Femur (tissue), 1 donor: ENCODE measurements at places on chromosomes 6 and 20.

DNA sequence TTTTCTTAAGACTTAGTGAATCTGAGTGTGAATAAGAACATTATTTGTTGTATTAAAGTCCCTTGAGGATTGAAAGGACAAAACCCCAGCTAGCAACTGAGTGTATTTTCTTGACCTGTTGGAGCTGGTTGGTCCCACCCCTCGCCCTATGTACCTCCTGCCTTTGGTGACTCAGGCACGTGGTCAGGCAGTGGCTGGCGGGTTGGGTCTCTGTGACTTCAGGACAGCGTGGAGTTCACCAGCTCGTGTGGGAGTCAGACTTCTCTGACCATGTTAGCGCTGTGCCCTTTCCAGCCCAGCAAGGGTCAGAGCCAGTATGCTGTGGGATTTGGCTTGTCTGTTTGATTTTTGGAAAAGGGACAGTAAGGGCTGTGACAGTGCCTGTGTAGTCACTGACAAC lies 93.7 kb downstream of the SSR1 start:
- no peak for DNase-seq

- no peak for DNase-seq
These were observed 122.4 kb downstream of the MCHR2 start for GRCh38 chr6:99871641-99872040.

- DNase-seq, result no peak
These were observed 42.1 kb downstream of the CTCFL start for GRCh38 chr20:57482796-57483195.

GRCh38 chr6:35842381-35842780 lies 37.2 kb downstream of the LHFPL5 start:
- DNase-seq, result no peak

- no peak for DNase-seq
These were observed 5.3 kb upstream of the OSBPL2 start for GRCh38 chr20:62232770-62233645.

DNA sequence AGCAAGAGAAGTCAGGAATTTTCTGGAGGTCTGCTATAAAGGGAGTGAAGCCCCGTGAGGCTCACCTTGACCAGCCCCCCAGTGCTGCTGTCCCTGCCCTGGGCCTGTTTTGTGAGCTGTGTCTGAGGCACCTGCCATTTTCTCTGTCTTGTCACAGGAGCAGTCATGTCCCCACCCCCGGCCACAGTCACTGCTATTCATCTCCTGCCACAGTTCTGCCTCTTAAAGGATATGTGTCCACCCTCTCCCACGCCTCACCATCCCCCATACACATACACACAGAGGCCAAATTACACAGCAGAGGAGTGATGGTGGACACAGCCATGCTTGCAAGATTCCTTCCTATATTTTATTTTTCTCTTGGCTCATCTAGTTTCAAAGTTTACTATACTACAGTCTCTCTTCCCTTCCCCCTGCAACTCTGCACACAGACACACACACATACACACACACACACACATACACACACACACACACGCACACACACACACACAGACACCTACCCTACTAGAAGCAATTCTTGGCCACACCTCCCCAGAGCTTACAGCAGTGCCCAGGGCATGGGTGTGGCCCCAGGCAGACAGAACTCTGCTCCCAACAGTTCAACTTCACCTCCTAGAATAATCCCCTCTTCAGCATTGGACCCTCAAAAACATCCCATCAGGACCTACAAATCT lies 68.7 kb upstream of the TAB2 start:
- no peak for DNase-seq

GRCh38 chr20:59781226-59781625 lies 152.2 kb downstream of the SYCP2 start:
- DNase-seq, result no peak

DNA sequence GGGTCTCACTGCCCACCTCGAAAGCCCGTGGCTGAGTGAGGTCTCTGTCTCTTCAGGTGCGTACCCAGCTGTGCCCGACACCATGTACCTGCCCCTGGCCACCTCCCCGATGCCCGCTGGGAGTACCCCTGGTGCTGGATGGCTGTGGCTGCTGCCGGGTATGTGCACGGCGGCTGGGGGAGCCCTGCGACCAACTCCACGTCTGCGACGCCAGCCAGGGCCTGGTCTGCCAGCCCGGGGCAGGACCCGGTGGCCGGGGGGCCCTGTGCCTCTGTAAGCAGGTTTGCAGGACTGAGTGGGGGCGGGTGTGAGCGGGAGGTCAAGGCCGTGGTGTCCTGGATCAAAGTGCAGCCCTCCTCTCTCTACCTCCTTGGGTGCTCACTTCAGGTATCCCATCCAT lies 4.7 kb downstream of the CCN5 start:
- DNase-seq, result no peak

DNA sequence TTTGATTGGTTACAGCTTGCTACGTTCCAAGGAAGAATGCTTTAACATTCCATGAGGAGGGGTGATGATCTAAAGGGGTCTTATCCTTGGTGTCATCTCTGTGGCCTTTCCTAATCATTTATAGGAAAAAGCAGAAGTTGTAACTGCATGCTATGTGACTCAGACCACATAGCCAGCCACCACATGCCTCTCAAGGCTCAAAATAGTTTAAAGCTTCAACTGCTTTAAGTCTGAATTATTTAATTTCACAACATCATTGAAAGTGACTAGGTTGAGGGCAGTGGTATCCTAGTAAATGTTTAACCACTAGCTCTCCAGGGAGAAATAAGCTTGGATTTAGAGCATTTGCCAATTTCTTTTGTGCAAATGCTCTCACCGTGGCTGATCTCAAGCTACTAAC lies 29.7 kb downstream of the MC3R start:
- DNase-seq, result no peak

DNA sequence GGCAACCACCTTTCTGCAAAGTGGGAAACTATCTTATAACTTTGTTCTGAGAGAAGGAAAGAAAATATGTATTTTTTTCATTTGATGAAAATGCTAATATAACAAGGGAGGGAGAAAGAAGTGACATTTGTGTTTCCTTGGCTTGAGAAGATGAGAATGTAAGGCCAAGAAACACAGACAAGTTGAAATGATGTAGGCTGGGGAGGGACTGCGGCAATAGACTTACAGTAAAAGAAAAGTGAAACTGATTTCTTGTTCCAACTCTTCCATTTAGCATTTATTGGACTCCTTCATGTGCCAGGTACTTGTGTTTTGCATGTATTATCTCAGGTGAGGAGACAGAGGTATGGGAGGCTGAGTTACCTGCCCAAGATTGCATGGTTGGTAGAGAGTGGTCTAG lies 130.9 kb downstream of the CARMIL1 start:
- no peak for DNase-seq

DNA sequence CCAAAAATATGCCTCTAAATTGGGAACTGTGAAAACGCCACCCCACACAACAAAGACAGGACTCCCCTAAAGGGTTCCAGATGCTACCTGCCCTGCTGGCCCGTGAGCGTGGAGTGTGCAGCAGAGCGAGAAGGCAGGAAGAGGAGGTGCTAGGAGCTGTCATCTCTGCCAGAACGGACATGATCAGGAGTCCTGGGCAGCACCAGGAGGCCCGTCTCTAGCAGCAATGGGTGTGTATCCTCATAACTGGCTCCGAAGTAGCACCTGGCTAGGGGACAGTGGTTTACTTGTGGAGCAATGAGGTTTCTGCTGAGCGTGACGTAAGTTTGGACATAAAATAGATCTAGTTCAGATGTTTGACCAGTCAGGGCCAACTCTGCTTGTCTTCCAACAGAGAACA lies 226.0 kb downstream of the CDH4 start:
- no peak for DNase-seq

DNA sequence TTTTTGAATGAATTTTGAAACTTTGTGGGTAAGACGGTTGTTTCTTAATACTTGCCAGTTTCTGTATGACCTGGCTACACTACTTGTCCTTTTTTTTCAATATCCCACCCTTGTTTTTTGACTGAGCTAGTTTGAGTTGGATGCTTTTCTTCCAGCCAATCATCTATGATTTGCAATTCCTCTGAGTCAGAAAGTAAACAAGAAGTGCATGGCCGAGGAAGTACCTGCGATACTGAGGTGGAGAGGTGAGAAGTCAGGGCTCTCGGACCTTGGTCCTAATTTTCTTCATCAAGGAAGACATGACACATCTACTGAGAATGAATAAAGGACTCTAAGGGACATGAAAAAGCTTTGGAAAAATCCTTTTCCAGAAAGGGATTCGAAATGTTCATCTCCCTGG lies 185.7 kb downstream of the LINC00237 start:
- DNase-seq, result no peak

- no peak for DNase-seq
These were observed 138.7 kb downstream of the RFPL4B start for GRCh38 chr6:112485827-112486212.

- DNase-seq, result no peak
These were observed 41.3 kb downstream of the CARMIL1 start for GRCh38 chr6:25320459-25320858.

GRCh38 chr6:44466955-44467354 lies 79.4 kb downstream of the CDC5L start:
- DNase-seq, result no peak

GRCh38 chr6:56961151-56961550 lies 6.2 kb downstream of the BEND6 start:
- DNase-seq, result no peak

GRCh38 chr6:112214739-112215269 lies 39.6 kb downstream of the LAMA4 start:
- no peak for DNase-seq

DNA sequence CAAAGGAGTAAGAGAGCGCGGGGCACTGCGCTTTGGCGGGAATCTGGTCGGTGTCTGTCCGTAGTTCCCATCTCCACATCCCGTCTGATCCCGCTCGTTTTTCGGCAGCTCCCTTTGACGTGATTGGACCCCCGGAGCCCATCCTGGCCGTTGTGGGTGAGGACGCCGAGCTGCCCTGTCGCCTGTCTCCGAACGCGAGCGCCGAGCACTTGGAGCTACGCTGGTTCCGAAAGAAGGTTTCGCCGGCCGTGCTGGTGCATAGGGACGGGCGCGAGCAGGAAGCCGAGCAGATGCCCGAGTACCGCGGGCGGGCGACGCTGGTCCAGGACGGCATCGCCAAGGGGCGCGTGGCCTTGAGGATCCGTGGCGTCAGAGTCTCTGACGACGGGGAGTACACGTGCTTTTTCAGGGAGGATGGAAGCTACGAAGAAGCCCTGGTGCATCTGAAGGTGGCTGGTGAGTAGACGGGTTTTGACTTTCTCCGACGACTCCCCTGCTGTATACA lies 1.4 kb downstream of the BTN1A1 start:
- peak; percentile 34 for DNase-seq

- DNase-seq, result no peak
These were observed 29.4 kb downstream of the SDCBP2 start for GRCh38 chr20:1299522-1299921.

DNA sequence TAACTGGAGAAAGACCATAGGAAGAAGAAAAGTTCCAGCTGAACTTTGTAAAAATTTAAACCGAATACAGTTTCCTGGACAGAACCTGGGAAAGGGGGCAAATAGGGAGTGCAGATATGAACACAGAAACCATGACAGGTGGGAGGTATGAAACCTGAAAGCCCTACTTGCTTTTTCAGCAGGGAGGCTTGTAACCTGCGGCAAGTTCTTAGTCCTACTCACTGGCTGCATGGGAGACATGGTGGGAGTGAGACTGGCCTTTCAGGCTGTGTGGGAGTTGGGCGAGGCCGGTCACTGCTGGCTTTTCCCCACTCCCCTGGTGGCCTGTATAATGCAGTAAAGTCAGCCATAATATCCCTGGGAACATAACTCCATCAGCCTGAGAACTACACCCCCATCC lies 54.2 kb downstream of the ROS1 start:
- no peak for DNase-seq

DNA sequence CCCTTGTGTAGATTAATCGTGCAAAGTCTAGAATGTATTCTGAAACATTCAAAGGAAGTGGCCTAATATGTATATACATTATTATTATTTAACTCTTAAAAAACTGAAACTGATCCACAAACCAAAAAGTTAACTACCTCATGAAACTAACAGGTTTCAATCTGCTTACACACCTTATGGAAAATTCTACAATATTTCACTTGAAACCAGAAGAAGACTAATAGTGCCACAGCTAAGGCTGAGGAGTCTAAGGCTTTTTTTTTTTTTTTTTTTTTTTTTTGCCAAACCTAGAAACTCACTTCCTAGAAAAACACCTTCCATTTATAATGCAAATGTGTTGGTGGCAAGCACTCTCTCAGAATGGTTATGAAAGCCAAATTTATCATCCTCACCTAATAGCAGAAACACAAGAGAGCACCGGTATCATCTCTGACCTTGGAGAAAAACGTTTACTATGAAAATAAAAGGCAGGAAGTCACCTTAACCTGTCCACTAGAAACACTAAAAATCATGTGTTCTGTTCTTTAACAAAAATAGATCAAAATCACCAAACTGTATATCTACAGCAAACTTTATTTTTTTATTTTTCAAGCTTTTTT lies 586.1 kb downstream of the FRK start:
- DNase-seq, result no peak

- DNase-seq, result no peak
These were observed 16.8 kb upstream of the SNX9 start for GRCh38 chr6:157806131-157806855.

DNA sequence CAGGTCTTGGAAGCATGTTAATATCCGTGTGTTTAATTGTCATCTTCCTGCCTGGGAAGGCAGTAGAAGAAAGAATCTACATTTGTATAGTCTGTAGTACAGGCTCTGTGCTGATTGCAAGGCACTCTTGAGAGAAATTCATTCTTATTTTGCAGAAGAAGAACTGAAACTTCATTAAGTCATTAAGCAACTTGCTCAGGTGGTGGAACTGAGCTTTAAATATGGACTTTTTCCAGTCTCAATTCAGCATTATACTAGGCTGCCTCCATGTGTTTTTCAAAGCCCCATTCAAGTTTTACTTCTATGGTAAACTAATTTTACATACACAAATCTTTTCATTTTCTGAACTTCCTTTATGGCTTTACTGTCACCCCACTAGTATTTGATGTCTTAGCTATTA lies 18.7 kb downstream of the ZNF451 start:
- no peak for DNase-seq

DNA sequence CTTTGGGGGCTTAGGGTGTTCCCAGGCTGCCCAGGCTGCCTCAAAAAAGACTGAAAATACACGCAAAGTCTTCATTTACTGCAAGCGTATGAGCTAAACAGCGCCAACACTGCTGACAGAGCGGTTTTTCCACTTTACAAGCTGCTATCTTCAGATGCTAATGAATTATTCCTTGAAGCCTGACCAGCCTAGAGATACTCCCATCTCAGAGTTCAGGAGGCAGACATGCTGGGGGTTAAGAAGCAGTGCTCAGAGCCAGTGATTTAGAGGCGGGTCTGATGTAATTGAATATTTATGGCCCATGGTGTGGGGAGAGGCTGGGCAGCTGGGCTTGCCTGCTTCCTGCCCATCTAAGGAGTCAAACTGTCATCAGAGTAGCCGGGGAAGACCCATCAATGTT lies 241.4 kb downstream of the SLC24A3 start:
- no peak for DNase-seq

- no peak for DNase-seq
These were observed 35.4 kb upstream of the FOXA2 start for GRCh38 chr20:22619806-22620205.

- no peak for DNase-seq
These were observed 7.7 kb downstream of the PHIP start for GRCh38 chr6:79070206-79070825.
